ENCODE measurements at places on chromosomes 5 and 9.

DNA sequence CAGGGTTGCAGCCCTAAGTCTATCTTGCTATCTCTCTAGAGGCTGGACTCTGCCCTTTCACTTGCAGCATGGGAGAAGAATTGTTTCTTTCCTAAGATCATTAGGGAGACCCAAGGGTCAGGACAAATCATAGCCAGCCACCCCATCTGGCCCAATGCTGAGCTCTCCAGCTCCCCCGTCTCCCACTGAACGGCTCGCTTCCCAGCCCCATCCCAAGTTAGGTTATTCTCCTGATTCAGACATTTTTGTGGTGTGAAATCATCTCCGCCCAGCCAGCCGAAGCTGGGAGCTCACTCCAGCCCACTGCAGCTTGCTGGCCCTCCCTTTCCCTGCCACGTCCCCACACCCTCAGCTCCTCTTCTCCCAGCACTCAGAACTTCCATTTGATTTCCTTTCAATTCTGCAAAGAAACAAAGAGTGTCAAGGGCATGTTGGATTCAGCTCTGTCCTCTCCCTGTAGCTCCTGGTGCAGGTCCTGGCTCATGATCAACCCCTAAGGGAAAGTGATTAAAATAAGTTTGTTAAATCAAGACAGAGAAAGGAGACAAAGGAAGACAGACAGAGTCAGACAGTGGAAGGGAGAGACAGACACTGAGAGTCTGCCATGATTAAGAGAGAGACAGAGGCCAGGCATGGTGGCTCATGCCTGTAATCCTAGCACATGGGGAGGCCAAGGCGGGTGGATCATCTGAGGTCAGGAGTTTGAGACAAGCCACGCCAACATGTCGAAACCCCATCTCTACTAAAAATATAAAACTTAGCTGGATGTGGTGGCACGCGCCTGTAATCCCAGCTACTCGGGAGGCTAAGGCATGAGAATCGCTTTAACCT, 12.6 kb upstream of the SPARC start:
- no peak for DNase-seq

DNA sequence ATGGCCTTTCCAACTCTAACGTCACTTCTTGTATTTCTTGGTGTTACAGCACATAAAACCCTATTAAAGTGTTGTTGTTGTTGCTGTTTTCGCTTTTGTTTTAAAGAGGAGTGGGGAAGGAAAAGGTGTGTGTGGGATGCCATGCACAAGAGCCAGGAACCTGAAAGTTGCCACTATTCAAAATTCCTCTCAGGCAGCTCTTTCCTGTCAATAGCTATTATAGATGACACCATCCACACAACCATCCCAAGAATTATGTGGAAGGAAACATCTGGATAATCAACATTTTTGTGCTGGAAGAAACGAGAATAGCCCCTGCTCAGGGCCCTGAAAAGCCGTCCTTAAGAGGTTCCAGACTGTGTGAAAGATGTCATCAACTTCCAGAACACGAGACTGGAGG, 79.3 kb downstream of the SHB start:
- no peak for DNase-seq

GRCh38 chr5:146521403-146522106, 5.6 kb upstream of the GPR151 start:
- DNase-seq: no peak

GRCh38 chr9:106954974-106955850, 92.2 kb downstream of the ZNF462 start:
- DNase-seq: no peak

GRCh38 chr9:70477146-70477745, 62.8 kb upstream of the KLF9 start:
- no peak for DNase-seq

DNA sequence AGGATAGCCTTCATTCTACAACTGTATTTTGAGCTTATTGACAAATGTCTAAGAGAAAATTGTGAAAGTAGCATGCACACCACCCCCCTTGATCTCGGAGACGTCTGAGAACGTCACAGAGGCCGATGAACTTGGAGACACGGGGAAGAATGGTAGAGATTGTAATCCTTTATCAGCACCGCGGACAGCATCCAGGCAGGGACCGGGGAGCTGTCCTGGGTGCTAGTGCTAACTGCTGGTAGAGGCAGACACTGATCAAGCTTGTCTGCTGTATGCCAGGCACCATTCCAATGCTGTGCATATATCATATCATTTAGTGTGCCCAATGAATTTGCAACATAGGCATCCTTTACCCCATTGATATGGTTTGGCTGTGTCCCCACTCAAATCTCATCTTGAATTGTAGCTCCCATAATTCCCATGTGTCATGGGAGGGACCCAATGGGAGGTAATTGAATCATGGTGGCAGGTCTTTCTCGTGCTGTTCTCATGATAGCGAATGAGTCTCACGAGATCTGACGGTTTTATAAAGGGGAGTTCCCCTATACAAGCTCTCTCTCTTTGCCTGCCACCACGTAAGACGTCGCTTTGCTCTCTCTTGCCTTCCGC, 98.8 kb downstream of the LHX2 start:
- no peak for DNase-seq

GRCh38 chr9:7266911-7267595, 509.3 kb downstream of the KDM4C start:
- DNase-seq: no peak

- DNase-seq: no peak
These were observed 269.6 kb downstream of the PBX3 start for GRCh38 chr9:126016579-126017290.

DNA sequence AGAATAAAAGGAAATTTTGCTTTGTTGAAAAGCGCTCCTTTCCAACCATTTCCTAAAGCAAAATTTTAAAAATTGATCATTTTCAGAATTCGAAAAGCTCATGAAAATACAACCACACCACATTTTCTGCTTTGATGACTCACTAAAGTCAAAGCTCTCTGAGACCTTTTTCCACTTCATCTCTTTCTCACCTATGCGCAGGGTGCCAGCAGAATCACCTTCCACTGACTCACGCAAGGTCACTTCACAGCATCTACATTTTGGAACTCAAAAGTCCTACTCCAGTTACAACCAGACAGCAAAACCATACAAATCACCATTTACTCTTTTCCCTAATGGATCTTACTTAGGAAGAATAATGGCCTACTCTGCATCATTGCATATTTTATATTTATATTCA, 106.2 kb downstream of the MAP1B start:
- no peak for DNase-seq

DNA sequence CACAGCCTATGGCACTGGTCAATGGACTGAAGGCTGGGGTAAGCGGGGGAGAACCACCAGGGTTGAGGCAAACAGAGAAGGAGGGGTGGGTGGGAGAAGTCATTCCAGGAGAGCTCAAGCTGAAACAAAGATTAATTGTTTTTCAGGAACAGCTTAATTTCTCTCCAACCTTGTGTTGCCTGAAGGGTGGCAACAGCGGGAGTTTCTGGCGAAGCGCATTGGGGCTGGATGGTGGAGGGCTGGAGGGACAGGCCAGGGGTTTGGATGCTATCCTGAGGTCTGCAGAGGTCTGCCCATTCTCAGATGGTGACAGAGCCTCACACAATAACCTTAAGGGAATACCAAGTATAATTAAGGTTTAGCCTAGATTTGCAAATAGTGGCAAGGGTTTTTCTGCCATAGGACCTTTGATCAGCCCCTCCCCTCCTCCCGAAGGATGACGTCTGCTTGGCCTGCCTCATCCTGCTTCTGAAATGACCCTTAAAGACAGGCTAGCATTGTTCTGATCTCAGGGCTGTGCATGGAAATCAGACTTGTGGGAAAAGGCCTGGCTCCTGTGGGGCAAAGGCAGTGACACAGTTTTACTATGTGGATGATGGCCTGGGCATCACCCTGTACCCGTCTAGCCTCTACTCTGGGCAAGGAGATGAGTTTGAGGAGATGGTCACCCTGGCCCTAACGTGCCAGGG, 32.7 kb downstream of the PSD2 start:
- no peak for DNase-seq

- no peak for DNase-seq
These were observed 9.3 kb upstream of the TRIM36 start for GRCh38 chr5:115179030-115179393.

- DNase-seq: no peak
These were observed 29.1 kb downstream of the TSPAN17 start for GRCh38 chr5:176676361-176676824.

DNA sequence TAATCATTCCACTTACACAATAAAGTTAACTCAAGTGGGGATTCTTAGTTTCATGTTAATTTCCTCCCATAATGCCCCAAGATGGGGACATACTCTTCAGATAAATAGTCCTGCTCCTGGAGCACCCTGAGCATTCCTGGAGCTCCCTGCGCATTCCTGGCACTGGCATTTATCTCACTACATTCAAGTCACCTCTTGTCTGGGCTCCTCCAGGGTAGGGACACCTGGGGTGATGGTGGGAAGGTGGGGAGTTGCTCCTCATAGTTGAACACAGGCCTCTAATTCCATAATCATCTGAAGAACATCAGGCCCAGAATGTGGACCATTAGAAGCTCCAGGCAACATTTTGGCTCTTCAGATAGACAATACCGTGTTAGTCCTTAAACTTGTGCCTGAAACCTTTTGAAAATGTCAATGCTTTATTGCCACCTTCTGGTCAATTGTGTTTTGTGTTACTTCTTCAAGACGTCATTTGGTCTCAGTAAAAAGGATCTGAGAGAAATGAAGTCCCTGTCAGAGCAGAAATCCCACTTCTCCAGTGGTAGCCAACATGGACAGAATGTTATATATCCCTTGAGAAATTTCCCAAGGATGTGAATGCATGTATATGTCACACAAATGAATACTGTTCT, 14.2 kb upstream of the AGGF1 start:
- no peak for DNase-seq

- DNase-seq: no peak
These were observed 28.4 kb upstream of the AOPEP start for GRCh38 chr9:94697972-94698581.

GRCh38 chr5:156473269-156473908, 146.4 kb downstream of the SGCD start:
- DNase-seq: no peak

GRCh38 chr9:107740088-107740980, 250.8 kb upstream of the KLF4 start:
- DNase-seq: no peak

DNA sequence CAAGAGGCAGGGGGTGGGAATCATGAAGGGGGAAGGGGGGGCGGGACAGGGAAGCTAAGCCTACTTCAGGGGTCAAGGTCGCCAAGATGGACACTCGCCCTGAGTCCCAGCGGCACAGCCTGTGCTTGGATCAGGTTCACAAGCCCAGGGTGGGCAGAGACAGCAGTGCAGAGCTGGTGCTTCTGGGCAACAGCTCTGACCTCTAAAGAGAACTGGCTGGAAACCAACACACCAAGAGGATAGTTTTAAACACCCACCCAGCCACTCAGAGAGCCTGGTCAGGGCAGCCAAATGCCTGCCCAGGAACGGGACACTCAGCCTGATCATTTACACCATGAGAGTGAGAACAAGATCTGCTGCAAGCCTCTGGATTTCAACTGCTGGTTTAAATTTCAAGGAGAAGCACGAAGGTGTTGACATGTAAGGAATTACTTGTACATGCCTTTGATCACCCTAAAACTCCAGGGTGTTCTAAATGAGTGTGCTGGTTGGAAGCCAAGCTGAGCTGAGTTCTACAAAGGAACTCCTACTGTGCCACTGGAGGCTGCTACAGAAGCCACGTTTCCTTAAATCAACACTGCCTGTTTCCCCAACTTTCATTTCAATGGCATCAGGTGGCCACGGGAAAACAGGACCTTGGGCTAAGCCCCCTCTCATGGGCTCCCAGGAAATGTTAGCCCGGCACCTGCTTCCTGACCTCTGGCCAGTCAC, 91.5 kb downstream of the TTLL11 start:
- DNase-seq: no peak

GRCh38 chr5:178413988-178414387, 176.2 kb downstream of the COL23A1 start:
- no peak for DNase-seq

GRCh38 chr5:120852222-120852860, 388.2 kb downstream of the PRR16 start:
- DNase-seq: no peak

- DNase-seq: no peak
These were observed 595.6 kb downstream of the CAAP1 start for GRCh38 chr9:26296910-26297572.

- DNase-seq: no peak
These were observed 1.0 kb upstream of the NIM1K start for GRCh38 chr5:43190755-43191603.

DNA sequence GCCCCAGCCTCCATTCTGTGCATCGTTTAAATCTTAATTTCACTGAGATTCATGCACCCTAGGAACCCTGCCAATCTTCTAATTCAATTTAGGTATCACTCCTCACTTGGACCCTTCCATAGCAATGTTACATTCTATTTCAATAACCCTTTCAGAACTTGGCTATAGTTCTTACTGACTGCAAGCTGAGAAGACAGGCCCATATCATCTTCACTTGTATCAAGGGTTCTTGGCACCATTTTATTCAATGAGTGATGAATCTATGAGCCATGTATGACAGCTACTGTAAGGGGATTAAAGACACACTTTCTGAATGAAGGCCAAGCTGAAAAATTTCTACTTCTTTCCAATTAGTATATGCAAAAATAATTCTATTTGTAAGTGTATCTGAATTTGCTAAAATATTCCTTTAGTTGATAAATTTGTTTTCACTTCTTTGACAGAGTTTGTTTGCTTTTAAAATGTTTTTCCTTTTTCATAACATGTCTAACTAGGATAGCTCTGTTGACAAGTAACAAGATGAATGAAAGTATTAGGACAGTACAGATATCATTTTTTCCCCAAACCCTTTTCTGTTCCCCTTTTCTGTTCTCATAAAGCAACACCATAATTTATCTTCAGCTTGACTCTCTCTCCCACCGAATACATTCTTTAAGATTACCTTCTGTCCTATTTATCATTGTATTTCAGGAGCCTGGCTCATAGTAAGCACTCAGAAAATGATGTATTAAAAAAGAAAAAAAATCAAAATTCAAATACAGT, 9.6 kb downstream of the ITGA2 start:
- DNase-seq: no peak
